ENCODE measurements at places on chromosomes 7 and 10. TPM values are rescaled to one million over a fixed set of nuclear protein-coding genes. Genes with fewer than 3 reads are reported as not detected.

FOXI2 gene
- not detected for polyA plus RNA-seq

DNA sequence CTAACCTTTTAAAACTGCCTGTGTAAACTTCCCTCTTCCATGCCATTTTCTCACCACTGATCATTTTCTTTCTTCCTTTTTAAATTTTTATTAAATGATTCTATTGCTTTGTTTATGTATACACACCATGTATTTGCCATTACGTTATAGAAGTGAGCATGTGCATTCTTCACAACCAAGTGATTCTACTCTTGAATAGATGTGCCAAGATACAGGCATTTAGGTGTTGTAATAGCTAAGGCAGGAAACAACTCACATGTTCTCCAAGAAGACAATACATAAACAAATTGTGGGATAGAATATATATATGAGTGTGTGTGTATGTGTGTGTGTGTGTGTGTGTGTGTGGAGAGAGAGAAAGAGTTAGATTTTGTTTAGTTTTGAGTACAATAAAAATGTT, 202.6 kb upstream of the SEMA3E start:
- DNase-seq: no peak

DNA sequence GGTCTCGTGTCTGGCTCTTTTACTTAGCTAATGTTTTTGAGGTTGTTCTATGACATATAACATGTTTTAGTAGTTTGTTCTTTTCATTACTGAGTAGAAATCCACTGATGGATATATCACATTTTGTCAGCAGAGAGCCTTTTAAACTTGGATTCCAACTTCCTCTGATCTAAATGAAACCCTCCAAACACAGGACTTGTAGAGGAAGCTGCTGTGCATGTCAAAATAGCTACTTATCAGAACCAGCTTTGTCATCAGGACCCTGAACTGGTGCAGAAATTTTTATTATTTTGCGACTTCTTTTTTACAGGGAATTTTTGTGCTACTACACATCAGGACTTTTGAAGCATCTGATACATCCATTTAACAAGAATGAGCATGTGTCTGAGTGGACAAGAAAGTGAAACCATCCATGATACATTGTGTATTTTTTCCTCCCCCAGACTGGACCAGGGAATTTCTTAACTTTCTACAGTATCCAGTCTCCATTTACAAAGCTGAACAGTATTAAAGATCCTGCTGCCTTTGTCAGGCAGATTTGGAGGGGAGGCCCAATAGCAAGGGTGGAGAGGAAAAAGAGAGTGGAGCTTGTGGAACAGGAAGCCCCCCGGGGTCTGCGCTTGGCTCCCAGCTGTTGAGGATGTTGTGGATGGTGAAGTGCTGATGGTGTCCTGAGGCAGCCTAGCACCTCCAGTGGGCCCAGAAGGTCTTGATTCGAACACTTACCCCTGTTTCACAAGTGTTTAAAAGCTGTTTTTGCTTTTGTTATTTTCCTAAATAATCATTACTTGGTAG, 29.3 kb upstream of the MTPAP start:
- DNase-seq: no peak

ANXA11 gene
- 117 TPM for polyA plus RNA-seq

SOSTDC1 gene
- not detected for polyA plus RNA-seq

- no peak for DNase-seq
Observed at GRCh38 chr10:47246406-47247147, 53.4 kb upstream of the GDF10 start.

GRCh38 chr7:18788026-18788425, 292.5 kb downstream of the HDAC9 start:
- no peak for DNase-seq

DNA sequence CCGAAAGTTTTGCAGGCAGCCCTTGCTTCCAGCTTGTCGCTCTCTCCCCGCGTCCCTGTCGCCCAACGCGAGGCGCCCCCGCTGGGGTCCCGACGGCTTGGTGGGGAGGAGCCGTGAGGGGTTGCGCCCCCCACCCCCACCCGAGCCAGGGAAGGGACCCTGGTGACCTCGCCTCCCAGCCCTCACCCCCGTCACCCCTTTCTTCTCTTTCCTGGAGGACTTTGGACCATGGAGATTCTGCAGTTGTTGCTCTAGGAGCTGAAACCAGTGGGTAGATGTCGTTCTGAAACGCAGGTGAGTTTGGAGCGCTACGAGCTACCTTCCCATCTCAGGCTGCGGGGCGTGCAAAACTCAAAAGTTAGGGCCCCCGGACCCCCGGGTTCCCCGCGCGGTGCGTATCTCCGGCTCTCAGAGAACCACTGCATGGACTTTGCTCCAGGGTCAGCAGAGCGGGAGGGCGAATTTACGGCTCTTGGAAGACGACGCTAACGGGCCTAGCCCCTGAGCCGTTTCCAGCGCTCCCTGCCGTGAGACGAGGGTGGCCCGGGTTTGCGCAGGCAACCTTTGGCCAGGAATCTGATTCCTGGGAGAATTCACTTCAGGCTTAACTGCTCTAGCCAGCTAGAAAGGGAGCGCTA, 684 bp upstream of the ATXN7L1 start:
- DNase-seq: peak; percentile 52

FAM221A gene
- 0.94 TPM for polyA plus RNA-seq

DNA sequence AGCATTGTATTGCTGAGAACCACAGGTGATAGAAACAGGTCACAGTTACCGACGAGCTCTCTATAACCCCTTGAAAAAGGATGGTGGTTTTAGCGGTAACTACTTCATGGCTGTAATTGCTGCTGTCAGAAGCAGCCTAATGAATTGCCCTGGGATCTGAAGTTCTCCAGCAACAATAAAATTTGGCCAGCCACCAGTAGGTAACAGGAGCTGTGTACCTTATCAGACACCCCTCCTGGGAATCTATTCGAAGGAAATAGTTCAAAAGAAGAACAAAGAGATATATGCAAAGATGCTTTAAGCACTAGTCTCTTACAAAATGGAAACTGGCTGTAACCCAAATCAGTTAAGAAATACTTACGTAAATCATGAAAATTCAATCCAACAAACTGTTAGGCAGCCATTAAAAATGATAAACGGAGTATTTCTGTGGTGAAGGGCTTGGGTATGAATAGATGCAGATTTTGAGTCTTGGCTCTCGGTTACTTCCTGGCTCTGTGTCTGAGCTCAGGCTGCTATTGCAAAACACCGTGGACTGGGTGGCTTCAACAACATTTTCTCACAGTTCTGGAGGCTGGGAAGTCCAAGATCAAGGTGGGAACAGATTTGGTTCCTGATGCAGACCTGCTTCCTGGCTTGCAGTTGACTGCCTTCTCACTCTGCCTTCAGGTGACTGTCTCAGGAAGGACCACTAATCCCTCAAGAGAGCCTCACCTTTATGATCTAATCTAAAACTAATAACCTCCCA, 1.6 kb downstream of the MSRB2 start:
- DNase-seq: no peak

DKK1 gene
- 117 TPM for polyA plus RNA-seq
